A549 treated with RU486 at 1 μM for 4 hours (cell line): ENCODE measurements at places on chromosomes 1 and 21. TPM values are rescaled to one million over a fixed set of nuclear protein-coding genes. Genes with fewer than 3 reads are reported as not detected.

Gene AUNIP
- 5.8 to 7.8 TPM (median 6.4 TPM) in 5 replicates for total RNA-seq

Gene ZNF496
- total RNA-seq, result 15.4 to 19.3 TPM (median 17.7 TPM) in 5 replicates

Gene RIIAD1
- not detected in 5 replicates for total RNA-seq

Gene LCE1A
- total RNA-seq, result not detected in 5 replicates

Gene PCBP3
- total RNA-seq, result 0.89 to 1.5 TPM (median 1.1 TPM) in 5 replicates

Gene BEND5
- not detected in 5 replicates for total RNA-seq

Gene DENND2C
- 0.29 to 0.48 TPM (median 0.42 TPM) in 5 replicates for total RNA-seq

Gene HNRNPCL1
- not detected in 5 replicates for total RNA-seq

Gene SOX13
- 14.6 to 20.9 TPM (median 19.4 TPM) in 5 replicates for total RNA-seq

Gene RHD
- not detected in 5 replicates for total RNA-seq

Gene FCMR
- 3.7 to 7.0 TPM (median 4.5 TPM) in 5 replicates for total RNA-seq

Gene DAB1
- total RNA-seq, result not detected in 5 replicates

Gene FABP3
- total RNA-seq, result not detected in 5 replicates

Gene IRF6
- 0.08 to 0.18 TPM (median 0.10 TPM) in 5 replicates for total RNA-seq

Gene SLFNL1
- total RNA-seq, result 0.02 TPM in 1 of 5 replicates, not detected in the others

Gene GJA4
- not detected in 5 replicates for total RNA-seq

Gene PCP4
- not detected in 5 replicates for total RNA-seq

Gene CHI3L2
- total RNA-seq, result 0.15 to 0.64 TPM (median 0.41 TPM) in 4 of 5 replicates, not detected in the other

Gene AMY1B
- not detected in 5 replicates for total RNA-seq

Gene GNG4
- total RNA-seq, result 11.2 to 18.8 TPM (median 14.9 TPM) in 5 replicates

Gene A3GALT2
- total RNA-seq, result not detected in 5 replicates

Gene ATP1A4
- total RNA-seq, result not detected in 5 replicates

Gene KRTAP21-3
- not detected in 5 replicates for total RNA-seq

Gene RNF220
- 55.7 to 69.1 TPM (median 60.1 TPM) in 5 replicates for total RNA-seq

Gene ISG15
- total RNA-seq, result 16.4 to 26.6 TPM (median 23.7 TPM) in 5 replicates

Gene LDLRAD1
- not detected in 5 replicates for total RNA-seq

Gene FMN2
- total RNA-seq, result 2.8 to 6.2 TPM (median 5.5 TPM) in 5 replicates
